Muscle of leg (tissue), 16 donors: ENCODE measurements at places on chromosomes 5 and 9. TPM values are rescaled to one million over a fixed set of nuclear protein-coding genes. Genes with fewer than 3 reads are reported as not detected.
A peak's percentile ranks its signal among the peaks of the same experiment; 100 is the strongest.

DNA sequence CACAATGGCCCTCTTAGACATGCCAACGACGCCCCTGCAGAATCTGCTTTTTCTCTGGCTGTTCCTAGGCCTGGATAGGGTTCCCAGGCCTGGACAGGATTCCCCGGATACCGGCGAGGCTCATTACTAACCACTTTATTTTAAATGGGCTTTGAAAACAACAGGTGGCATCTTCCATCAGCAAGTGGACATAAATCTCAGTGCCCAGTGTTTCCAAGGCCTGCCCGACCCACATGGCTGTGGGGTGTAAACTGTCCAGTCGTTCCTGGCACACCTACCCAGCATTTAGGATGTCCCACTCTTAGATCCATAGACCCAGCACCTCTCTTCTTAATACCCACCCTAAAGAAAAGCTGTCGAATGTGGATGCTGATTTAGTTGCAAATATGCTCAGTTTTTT, 896 bp downstream of the CMBL start:
- H3K27ac ChIP-seq = peak overlapping the region; percentile 80
- H3K4me1 ChIP-seq = peaks cover 27% of the 10 kb centered on the region
- peaks cover 3% of the 10 kb centered on the region for H3K27me3 ChIP-seq
- H3K36me3 ChIP-seq = peaks cover 3% of the 10 kb centered on the region
- DNase-seq = peak; percentile 43
- H3K4me3 ChIP-seq = peak overlapping the region; percentile 64

GRCh38 chr5:115428676-115429075, 115.9 kb downstream of the FEM1C start:
- H3K4me1 ChIP-seq = peaks cover 10% of the 10 kb centered on the region
- H3K27ac ChIP-seq = no peak overlapping the region
- no peaks in the 10 kb centered on the region for H3K36me3 ChIP-seq
- no peak for DNase-seq
- H3K4me3 ChIP-seq = no peak overlapping the region

- peaks cover 28% of the 10 kb centered on the region for H3K4me1 ChIP-seq
- no peak for DNase-seq
- H3K4me3 ChIP-seq = no peak overlapping the region
- no peaks in the 10 kb centered on the region for H3K36me3 ChIP-seq
Measured at GRCh38 chr9:86856259-86856658, 91.0 kb downstream of the GAS1 start.

- DNase-seq = no peak
- no peaks in the 10 kb centered on the region for H3K36me3 ChIP-seq
- peaks cover 6% of the 10 kb centered on the region for H3K4me1 ChIP-seq
- no peak overlapping the region for H3K4me3 ChIP-seq
Measured at GRCh38 chr5:113236536-113237288, 198.1 kb downstream of the TSSK1B start.

GRCh38 chr5:113336975-113337374, 97.8 kb downstream of the TSSK1B start:
- DNase-seq = peak; percentile 69
- H3K27ac ChIP-seq = no peak overlapping the region
- no peak overlapping the region for H3K4me3 ChIP-seq

- H3K4me1 ChIP-seq = no peaks in the 10 kb centered on the region
- no peak overlapping the region for H3K4me3 ChIP-seq
- H3K36me3 ChIP-seq = peaks cover 90% of the 10 kb centered on the region
- no peak overlapping the region for H3K27ac ChIP-seq
Measured at GRCh38 chr9:92714787-92715487, 45.0 kb upstream of the IPPK start.

DNA sequence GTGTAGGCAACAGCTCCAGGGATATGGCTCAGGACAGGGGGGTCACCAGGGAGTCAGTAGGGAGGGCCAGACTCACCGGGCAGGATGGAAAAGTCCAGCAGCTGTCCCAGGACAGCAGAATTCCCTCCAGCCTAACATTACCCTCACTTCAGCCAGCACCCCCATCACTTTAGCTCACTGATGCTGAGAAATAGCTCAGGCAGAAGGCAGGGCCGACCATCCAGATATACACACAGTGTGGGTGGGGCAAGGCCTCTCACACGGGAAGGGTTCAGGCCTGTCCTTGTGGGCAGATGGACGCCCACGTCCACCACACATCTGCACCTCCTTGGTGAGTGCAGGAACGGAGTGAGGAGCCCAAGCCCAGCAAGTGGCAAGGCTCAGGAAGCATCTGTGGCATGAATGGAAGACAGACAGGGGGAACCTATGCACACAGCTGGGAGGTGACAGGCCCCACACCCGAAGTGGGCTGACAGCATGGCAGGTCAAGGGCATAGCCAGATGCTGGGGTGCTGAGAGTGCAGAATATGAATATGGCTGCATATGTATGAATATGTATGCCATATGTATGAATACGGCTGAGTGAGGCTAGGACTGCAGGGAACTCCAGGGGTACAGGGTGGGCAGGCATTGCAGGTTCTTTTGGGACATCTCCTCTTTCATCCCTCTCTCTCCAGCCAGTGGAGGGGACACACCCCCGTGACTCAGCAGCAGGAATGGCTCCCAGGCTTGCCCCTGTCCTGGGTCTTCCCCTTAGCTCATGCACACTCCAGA, 17.0 kb downstream of the BICD2 start:
- H3K4me3 ChIP-seq = no peak overlapping the region
- no peaks in the 10 kb centered on the region for H3K27me3 ChIP-seq
- no peak for DNase-seq
- peaks cover 62% of the 10 kb centered on the region for H3K4me1 ChIP-seq
- peaks cover 6% of the 10 kb centered on the region for H3K36me3 ChIP-seq

GRCh38 chr9:20240498-20240897, 381.8 kb downstream of the MLLT3 start:
- DNase-seq = no peak
- H3K27ac ChIP-seq = no peak overlapping the region
- no peak overlapping the region for H3K4me3 ChIP-seq

DNA sequence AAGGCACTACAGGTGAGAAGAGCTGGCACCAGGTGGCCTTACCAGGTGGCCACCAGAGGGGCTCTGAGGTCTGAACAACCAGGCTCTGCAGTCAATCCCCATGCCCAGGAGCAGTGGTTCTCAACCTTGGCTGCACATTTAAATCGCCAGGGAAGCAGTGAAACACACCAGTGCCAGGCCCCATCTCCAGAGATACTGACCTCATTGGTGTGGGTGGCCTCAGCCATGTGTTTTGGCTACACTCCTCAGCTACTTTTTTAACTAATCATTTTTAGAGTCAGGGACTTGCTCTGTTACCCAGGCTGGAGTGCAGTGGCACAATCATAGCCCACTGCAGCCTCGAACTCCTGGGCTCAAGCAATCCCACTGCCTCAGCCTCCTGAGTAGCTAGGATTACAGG, 56.0 kb downstream of the GABBR2 start:
- H3K4me1 ChIP-seq = peaks cover 3% of the 10 kb centered on the region
- no peak overlapping the region for H3K4me3 ChIP-seq
- no peaks in the 10 kb centered on the region for H3K36me3 ChIP-seq
- H3K27me3 ChIP-seq = peaks cover 13% of the 10 kb centered on the region
- no peak overlapping the region for H3K27ac ChIP-seq

SLC24A2 gene
- 1.3 TPM for total RNA-seq

DNA sequence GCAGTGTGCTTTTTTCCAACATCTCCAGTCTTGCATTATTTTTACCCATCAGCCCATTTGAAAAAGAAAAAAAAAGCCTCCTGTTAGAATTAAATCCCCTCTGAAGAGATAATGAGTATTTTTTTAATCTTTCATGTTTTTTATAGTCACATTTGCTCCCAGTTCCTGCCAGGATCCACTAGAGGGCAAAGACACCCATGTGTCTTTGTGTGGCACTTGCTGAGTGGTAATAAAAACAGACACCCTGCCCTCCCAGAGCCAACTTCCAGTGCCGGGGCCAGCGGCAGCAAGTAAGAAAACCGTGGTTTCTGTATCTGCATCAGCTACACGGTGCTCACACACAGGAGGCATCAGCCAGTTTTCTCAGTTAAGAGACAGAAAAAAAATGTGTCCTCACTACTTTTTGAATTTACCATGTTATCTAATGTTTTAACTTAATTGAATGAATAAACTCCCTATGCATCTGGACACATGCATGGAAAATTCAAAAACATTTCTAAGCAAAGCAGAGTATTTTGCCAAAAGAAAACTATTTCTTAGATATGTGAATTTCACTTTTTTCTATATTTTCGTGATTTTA, 70.2 kb upstream of the PLEKHG4B start:
- no peak for DNase-seq
- no peak overlapping the region for H3K27ac ChIP-seq
- no peaks in the 10 kb centered on the region for H3K4me1 ChIP-seq
- no peak overlapping the region for H3K4me3 ChIP-seq

DNA sequence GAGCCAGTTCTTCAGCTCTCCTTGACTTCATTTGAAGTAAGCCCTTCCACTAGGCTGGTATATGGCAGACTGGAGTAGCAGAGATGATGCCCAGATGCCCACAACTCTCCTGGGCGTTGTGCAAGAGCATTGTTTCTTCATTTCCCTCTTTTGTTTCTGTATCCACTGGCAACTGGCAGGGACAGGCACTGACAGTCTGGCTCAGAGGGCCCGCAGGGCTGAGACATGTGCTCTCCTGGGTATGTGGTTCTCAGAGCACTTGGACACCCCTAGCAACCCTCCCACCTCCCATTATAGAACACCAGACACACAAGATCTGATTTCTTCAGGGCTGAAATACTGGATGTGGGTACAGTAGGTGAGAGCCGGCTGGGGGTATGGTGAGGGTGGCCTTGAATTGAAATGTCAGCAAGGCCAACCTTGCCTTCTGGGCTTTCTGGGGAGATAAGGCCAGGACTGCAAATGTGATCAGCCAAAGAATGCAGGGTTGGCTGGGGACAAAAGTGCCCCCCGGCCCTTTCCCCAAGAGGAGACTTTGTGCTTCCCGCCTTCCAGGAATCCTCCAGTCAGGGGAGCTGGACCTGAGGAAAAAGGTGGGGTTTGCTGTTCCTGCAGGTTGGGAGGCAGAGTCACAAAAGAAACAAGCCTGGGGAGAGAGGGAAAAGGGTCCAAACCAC, 28.6 kb upstream of the CTNNA1 start:
- no peak overlapping the region for H3K27ac ChIP-seq
- no peak overlapping the region for H3K4me3 ChIP-seq
- H3K36me3 ChIP-seq = no peaks in the 10 kb centered on the region
- peak; percentile 29 for DNase-seq
- H3K27me3 ChIP-seq = peaks cover 3% of the 10 kb centered on the region
- peaks cover 23% of the 10 kb centered on the region for H3K4me1 ChIP-seq

GRCh38 chr9:26329974-26330373, 562.6 kb downstream of the CAAP1 start:
- H3K4me3 ChIP-seq = no peak overlapping the region
- H3K27me3 ChIP-seq = no peaks in the 10 kb centered on the region
- H3K36me3 ChIP-seq = no peaks in the 10 kb centered on the region
- H3K4me1 ChIP-seq = no peaks in the 10 kb centered on the region
- no peak overlapping the region for H3K27ac ChIP-seq
